ENCODE measurements at places on chromosomes 1 and 21. TPM values are rescaled to one million over a fixed set of nuclear protein-coding genes. Genes with fewer than 3 reads are reported as not detected.

DNA sequence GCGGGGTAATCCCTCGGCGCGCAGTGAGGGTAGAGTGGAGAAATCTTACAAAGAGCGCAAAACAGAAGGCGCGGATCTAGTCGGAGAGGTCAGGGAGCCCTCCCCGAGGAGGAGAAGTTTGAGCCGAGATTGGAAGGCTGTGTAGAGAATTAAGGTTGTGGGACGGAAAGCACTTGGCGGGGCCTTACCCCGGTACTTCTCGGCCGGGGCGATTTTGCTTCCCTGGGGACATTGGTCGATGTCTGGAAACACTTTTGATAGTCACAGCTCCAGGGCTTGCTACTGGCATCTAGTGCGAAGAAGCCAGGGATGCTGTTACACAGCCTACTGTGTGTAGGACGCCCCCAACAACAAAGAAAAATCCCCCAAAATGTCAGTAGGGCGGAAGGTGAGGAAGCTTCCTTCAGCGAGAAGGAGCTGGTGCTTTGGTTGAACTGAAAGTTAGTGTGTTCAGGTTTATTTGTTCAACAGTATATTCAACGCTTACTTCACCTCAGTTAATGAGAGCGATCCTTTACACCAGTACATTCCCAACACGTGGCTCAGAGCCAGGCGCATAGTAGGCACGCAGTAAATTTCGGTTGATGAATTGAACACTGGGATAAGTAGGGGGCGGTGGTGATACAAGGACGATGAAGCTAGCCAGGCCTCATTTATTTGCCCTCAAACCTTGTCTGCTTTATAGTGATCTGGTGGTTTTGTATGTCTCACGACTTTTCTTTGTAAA is 807 bp downstream of the CEP85 start:
- no peak for DNase-seq

- peak; percentile 42 for DNase-seq
Observed at GRCh38 chr1:107529511-107530149, 388.8 kb downstream of the NTNG1 start.

GRCh38 chr1:154816937-154817336 is 53.1 kb downstream of the KCNN3 start:
- no peak for DNase-seq

DNA sequence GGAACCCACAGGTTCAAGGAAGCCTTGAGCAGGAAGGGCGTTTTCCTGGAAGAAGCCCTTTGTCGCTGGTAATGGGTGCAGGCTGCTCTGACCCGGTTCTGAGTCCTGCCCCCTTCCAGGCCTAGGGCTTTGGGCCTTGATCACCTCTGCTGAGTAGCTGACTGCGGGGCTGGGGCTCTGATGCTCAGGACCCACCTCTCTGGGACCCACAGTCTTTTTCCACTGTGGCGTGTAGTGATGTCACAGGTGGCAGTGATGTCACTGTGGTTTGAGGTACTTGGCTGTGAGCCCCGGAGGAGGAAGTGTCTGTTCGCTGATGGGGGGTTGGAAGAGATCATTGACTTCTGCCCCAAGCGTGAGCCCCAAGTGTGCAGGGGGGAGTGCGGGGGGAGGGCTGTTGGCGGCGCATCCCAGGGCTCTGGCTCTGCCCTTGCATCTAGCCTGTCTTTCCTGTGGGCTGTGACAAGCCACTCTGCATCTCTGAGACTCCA is 6.9 kb downstream of the TNFRSF1B start:
- DNase-seq = no peak

DNA sequence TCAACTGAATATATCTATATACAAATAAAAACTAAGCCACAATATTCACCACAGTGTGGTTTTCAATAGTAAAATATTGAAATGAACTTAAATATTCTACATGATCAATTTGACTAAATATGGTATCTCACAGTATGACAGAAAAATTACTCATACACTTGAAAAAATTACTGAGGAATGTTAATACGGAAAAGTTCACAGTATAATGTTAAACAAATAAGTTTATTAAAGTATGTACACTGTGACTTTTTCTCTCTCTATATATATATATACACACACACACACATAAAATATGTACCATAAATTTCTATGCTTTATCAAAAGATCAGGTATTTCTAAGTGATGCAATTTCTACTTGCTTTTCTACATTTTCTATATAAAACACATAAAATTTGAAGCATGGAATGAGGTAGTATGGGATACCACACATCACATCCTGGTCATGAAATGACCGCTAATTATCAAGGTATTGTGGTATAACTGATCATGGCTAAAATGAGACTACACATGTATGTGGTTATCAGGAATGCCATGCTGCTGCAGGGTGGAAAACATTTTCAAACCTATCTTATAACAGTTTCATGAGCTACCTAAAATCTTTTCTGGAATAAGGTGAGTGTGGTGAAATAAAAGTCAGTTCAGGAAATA is 102.3 kb downstream of the CDC42BPA start:
- DNase-seq = no peak

GRCh38 chr1:171969226-171969625 is 127.9 kb downstream of the DNM3 start:
- DNase-seq = no peak

GRCh38 chr1:177648138-177648537 is 321.7 kb downstream of the SEC16B start:
- DNase-seq = no peak

DNA sequence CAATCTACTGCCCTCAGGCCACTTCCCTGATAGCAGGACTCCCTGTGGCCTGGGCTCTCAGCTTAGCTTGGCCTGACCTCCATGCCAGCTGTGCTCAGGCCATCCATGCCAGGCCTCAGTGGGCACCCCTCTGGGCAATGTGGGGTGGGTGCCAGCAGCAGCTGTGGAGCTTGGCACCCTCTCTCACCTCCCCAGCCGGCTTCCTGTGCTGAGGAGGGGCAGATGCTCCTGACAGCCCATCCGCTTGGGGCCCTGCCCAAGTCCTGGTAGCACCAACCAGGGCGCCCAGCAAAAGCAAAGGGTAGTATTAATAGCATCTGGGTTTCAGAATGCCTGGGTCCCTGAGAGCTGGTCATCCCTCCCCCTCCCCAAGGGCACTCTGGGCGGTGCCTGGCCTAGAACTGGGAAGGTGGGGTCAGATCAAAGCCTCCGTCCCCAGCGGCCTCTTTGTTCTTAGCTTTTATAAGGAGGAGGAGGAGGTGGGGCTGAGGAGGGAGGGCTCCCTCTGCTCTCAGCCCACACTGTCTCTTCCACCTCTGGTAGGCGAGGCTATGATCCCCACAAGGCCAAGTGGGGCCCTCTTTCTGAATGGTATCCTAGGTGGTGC is 6.1 kb downstream of the EFNA4 start:
- DNase-seq = no peak

DNA sequence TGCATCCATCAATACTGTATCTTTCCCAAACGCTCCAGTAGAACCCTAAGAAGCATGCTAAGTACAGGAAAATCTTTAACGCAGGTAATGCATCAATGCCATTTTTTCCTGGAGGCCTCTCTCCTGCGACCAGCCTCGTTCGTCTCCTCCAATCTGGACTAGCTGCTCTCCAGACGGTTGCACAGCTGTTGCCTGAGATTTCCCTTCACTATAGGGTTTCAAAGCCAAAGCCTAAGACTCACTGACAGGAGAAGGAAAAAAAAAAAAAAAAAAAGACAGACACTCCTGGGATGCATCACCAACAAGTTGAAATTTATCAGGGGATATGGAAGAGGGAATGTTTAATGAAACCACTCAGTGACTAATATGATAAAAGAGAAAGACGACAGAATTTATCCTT is 93.0 kb downstream of the APP start:
- no peak for DNase-seq

GRCh38 chr1:158506369-158506987 is 34.5 kb downstream of the OR10R2 start:
- DNase-seq = peak; percentile 19

DNA sequence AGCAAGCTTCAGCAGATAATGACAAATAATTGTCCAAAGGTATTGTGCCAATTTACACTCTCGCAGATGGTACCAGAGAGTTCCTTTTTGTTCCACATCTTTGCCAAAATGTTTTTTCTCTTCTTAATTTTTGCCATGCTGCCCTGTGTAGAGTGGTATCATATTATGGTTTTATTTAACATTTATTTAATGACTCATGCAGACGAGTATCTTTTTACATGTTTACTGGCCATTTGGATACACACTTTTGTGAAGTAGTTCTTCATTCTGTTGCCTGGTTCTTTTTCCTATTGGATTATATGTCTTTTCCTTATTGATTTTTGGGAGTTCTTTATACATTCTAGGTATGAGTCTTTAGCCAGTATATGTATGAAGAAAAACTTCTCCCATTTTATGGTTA is 151.1 kb downstream of the PCNX2 start:
- no peak for DNase-seq

DNA sequence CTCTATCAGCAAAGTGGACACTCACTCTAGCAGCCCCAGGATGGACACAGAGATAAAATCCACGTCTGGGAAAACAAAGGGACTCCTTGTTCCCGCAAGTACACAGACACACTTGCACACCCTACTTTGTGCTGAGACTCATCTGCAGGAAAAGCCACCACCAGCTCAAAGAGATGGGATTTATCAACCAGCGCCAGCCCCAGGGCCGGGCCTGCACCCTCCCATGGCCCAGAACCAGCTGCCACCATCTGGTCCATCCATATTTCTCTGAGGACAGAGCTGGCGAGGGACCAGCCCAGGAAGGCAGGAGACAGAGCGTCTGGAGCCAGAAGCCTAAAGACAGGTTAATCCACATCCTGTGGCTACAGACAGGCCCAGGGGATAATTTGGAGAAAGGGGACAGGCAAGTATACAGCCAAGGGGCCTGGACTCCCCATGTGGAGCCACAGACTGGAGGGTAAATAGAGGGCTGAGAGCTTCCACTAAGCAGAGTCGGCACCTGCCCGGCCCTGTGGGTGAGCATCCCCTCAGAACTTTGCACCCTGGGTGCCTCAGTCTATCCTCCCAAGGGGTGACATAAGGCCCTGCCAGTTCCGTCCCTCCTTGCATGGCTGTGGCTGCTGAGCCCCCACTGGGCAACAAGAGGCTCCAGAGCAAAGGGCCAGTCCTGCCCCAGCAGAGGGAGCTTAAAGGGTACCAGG is 233.9 kb downstream of the PTPRU start:
- DNase-seq = no peak

DNA sequence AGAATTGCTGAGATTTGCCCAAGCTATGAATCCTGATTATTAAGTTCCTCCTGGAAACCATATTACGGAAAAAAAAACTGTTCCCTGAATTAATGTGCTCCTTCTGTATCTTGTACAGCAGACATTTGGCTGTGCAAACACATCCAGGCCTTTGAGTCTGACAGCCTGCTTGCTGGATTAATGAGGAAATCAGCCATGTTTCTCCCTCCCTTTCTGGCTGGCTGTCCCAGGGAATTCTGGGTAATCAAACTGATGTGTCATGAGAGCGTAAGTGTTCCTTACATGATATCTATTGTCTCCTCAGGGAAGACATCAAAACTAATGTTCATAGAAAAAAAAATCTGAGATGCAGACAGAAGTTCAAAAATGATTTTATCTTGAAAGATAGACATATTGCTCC is 18.8 kb downstream of the PGBD5 start:
- DNase-seq = no peak

DNA sequence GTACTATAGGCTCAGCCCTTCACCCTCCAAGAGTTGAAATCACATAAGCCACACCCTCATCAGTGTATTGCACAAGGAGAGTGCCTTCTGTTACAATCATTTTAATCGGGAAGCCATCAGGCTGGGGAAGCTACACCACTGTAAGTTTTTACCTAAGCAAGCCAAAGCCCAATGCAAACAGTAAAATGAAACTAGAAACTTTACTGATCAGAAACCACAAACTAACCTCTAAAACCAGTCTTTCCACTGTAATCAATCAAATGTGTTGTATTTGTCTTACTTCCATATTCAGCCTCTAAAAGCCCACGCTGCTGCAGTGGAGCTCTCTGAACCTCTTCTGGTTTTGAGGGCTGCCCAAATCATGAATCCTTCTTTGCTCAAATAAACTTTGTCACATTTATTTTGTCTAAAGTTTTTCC is 26.2 kb downstream of the CAPN8 start:
- no peak for DNase-seq

- no peak for DNase-seq
Observed at GRCh38 chr1:1603671-1604373, 3.9 kb upstream of the FNDC10 start.

GRCh38 chr1:20983297-20983889 is 193.3 kb downstream of the EIF4G3 start:
- DNase-seq = no peak

DNA sequence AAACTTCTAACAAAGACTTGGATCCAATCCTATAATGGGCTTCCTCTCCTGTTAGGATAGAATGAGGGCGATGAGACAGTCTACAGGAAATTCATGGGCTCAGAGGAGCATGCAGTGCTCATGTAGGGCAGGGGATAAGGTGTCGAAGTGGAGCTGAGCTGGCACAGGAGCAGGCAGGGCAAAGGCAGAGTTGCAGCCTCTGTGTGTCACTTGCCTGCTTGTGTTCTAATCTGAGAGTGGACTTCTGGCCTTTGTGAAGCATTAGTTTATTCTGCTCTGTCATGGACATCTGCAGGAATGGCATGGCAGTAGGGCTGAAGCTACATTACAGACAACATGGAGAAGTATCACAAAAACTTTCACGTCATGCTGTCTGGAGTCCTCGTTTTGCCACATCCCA is 32.6 kb downstream of the LHX8 start:
- DNase-seq = no peak

- no peak for DNase-seq
Observed at GRCh38 chr1:21406659-21407058, 33.3 kb upstream of the NBPF3 start.

DNA sequence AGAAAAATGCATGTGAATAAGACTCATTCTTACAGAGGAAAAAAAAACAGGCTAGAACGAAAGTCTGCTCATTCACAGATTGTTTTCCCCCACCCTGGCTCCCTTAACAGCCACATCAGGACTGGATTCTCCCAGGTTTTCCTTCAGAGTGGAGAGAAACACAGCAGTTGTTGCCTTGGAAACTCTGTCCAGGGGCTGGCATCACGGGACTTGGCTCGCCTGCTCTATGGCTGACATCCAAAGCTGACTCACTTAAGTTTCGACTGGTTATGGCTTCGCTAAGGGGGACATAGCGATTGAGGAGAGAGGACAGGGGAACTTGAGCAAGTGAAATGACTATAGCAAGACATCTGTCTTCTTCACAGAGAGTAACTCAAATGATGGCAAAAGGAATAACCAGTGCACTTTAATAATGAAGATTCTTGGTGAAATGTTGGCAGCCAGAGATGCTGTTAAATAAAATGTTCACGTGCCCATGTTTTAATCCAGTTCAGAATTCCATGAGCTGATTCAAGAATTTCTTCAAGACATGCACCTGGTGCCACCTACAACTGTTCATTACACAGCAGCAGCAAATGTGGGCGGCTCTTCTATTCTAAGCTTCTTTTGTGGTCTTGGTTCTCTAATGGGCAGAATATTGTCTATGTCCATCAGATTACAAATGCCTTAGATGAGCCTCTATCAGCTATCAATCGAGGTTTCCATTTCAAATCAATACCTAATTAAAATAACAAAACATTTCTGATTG is 21.8 kb downstream of the MIS18A start:
- no peak for DNase-seq

FOXD3 gene
- 1.2 TPM for total RNA-seq

PUSL1 gene
- 18.9 TPM for total RNA-seq

HSD11B1 gene
- not detected for total RNA-seq

KCNJ15 gene
- total RNA-seq = not detected

Measured in NCI-H460 (cell line).